Activated CD4-positive, alpha-beta T cell treated with anti-CD3 and anti-CD28 coated beads, Interleukin-2, amount 50 U/mL, for 1 hour (primary cell): ENCODE measurements at places on chromosomes 6 and 20.
A peak's percentile ranks its signal among the peaks of the same experiment; 100 is the strongest.

DNA sequence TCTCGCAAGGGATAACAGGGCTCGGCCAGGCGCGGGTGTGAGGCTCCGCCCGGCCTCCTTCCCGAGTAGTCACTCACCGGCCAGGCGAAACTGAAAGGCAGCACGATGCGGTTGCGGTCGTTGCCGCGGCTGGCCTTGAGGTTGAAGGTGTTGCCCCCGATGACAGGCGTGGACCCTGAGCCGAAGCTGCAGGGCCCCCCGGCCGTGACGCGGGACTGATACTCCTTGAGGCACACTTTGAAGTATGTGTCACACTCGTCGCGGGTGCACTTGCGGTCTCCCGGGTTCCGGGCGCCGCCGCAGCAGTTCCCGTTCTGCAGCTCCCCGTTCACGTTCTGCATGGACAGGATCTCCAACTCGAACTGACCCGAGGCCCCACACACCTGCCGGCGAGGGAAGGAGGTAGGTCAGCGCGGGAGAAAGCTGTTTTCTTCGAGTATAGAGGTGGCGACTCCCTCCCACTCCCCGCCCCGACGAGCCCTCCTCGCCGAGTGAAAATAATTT is 1.1 kb downstream of the JAG1 start:
- peak; percentile 8 for DNase-seq

GRCh38 chr6:10033223-10033829 is 381.5 kb downstream of the TFAP2A start:
- no peak for DNase-seq

- no peak for DNase-seq
These were observed 4.4 kb upstream of the CST3 start for GRCh38 chr20:23641936-23642751.

GRCh38 chr6:42411406-42411805 is 40.3 kb downstream of the TRERF1 start:
- no peak for DNase-seq

GRCh38 chr6:111276335-111276734 is 189.0 kb downstream of the SLC16A10 start:
- no peak for DNase-seq

DNA sequence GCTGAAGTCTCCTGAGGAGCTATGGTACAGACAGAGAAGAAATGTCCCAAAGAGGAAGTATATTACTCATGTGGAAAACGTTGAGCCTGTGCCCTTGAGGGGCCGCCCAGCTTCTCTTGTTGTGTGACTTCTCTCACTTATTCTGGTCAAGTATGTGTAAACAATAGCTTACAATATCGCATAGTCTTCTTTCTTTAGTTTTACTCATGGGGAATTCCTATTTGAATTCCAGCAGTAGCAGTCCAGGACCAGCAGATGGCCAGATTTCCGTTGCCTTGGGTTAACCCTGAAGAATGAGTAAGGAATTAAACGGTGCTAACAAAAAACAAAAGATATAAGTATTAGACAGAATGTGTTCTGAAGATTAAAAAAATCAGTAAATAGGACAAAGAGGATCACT is 522.0 kb upstream of the GJE1 start:
- no peak for DNase-seq

GRCh38 chr6:21001736-21002135 is 467.5 kb downstream of the CDKAL1 start:
- no peak for DNase-seq

DNA sequence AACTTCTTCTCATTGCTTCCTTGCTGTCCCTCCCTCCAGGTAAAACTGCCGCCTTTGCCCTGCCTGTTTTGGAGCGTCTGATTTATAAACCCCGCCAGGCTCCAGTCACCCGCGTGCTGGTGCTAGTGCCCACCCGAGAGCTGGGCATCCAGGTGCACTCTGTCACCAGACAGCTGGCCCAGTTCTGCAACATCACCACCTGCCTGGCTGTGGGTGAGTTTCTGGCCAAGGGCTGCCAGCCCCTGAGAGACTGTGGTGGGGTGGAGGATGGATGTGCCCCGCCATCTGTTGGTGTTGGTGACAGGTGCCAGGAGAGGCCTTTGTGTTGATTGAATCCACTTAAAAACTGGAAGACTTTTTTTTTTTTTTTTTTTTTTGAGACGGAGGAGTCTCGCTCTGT is 9.5 kb downstream of the DDX27 start:
- no peak for DNase-seq

DNA sequence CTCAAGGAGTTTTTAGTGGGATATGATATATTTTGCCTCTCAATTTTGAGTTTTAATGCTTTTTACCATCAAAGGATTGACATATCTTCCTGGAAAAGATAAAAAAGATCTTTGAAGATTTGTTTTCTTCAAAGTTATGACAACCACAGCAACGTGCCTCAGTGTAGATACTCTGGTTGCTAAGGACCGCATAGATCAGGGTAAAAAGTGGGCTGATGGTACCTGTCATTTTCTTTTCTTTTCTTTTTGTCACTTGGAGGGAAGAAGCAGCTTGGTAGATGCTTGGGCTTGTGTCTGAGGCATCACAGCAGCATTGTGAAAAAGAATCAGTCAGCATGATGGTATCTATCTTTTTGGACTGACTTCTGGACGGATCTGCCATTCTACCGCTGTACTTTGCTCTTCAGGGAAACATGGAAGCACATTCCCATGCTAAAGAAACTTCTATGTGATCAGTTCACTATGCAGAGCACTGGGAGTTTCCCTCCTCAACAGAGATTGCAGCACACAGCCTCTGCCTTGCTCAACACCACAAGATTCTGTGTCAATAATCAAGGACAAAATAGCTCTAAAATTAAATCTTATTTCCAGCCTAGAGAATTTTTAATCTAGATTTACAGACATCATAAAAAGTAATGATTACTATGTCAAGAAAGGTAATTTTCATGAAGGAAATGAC is 54.8 kb upstream of the SGK1 start:
- no peak for DNase-seq

DNA sequence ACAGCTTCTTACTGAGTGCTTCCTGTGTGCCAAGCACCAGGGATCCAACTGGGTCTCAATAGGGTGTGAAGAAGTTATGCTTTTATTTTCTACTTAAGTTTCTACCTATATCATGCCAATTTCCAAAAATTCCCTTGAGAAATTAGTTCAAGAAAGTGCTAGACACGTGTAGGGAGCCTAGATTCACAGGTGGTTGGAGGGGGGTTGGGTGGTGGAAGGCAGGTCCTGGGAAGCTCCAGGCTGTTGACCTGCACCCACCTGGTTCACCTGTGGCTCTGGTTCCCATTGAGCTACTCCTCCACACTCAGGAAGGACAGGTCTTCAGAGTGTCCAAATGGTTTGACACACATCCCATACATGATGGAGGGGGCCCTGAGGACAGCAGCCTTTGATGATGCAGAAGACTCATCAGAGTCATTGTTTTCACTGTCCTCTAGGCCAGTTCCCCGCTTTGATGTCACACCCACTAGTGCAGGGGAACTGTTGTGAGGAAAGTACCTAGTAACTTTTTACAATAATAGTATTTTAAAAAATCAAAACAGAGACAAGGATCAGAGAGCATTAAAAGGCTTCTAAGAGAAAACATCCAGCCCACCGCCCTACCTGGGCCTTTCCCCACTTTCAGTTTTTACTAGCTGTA is 39.8 kb upstream of the MYL9 start:
- DNase-seq, result no peak

DNA sequence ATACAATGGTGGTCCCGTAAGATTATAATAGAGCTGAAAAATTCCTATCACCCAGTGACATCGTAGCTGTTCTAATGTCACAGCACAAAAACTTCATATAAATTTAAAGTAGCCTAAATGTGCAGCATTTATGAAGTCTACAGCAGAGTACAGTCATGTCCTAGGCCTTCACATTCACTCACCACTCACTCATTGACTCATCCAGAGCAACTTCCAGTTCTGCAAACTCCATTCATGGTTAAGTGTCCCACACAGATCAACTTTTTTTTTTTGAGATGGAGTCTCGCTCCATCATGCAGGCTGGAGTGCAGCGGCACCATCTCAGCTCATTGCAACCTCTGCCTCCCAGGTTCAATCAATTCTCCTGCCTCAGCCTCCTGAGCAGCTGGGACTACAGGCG is 20.9 kb upstream of the KCNG1 start:
- no peak for DNase-seq

DNA sequence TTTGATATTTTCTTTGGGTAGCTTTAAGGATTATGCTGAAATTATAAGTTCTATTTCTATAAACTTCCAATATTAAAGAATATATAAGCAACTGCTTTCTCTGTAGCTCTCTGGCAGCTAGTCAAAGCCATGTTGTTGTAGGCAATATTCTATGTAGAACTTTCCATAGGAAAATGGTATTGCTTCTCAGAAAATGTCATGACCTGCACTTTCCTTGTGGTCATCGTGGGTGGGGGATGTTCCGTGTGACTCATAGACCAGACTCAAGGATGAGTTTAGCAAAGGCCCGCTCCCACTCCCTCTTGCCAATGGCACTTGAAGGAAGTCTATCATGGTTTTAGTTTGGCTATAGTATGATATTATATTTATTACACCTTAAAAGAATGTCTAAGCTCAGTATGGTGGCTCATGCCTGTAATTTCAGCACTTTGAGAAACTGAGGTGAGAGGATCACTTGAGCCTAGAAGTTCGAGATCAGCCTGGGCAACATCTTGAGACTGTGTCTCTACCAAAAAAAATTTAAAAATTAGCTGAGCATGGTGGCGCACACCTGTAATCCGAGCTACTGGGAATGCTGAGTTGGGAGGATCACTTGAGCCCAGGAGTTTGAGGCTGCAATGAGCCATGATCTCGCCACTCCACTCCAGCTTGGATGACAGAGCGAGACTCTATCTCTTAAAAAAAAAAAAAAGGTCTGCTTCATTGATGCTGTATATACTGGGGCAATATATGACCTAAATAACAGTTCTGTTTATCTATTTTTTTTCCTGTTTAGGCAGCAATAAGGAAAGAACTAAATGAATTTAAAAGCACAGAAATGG is 36.6 kb upstream of the LTV1 start:
- DNase-seq, result peak; percentile 8

DNA sequence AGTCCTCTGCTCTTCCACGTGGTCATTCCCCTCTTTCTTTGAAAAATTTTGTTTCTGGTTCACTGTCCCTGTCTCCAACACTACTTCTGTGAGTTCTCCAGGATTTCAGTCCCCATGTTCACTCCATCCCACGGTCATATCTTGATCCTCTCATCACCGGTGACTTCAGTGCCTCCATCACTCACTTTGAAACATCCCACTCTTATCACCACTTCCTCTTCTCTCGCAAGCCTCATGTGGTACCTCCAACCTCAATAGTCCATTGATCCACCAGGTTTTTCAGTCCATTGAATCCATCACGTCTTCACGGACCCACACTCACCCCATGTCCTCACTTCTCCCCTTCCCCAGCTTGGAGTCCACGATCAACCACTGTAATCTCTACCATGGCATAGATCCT is 64.8 kb downstream of the CARMIL1 start:
- no peak for DNase-seq

- no peak for DNase-seq
These were observed 67.5 kb downstream of the BFSP1 start for GRCh38 chr20:17463711-17464110.

GRCh38 chr6:54234539-54234938 is 73.7 kb upstream of the TINAG start:
- no peak for DNase-seq

DNA sequence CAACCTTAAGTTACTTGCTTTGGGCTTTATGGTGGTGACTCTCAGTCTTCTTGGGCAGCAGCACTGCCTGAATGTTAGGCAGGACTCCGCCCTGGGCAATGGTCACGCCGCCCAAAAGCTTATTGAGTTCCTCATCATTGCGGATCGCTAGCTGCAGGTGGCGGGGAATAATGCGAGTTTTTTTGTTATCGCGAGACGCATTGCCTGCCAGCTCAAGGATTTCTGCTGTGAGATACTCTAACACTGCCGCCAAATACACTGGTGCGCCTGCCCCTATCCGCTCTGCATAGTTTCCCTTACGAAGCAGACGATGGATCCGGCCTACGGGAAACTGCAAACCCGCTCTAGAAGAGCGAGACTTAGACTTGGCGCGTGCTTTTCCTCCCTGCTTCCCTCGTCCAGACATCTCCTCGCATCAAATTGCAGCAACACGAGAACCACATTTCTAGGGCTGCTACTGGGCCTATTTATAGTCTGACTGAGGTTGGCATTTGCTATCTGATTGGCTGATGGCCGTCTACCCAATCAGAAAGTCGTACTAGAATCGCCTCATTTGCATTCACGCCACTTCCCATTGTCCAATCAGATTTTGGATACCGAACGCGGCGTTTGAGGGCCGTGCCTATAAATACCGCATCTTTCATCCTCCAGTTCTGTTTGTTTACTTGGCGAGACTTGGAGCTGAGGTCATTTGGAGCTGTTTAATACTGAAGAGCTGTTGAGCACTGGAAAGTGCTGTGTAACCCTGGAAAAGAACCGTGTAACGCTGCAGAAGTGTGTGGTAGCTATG is 28.2 kb upstream of the SLC17A4 start:
- no peak for DNase-seq

- no peak for DNase-seq
These were observed 50.4 kb downstream of the ZMYND8 start for GRCh38 chr20:47306095-47306494.

GRCh38 chr6:166618866-166619761 is 7.9 kb downstream of the RPS6KA2 start:
- no peak for DNase-seq

GRCh38 chr6:62775427-62776022 is 435.7 kb upstream of the FKBP1C start:
- no peak for DNase-seq

DNA sequence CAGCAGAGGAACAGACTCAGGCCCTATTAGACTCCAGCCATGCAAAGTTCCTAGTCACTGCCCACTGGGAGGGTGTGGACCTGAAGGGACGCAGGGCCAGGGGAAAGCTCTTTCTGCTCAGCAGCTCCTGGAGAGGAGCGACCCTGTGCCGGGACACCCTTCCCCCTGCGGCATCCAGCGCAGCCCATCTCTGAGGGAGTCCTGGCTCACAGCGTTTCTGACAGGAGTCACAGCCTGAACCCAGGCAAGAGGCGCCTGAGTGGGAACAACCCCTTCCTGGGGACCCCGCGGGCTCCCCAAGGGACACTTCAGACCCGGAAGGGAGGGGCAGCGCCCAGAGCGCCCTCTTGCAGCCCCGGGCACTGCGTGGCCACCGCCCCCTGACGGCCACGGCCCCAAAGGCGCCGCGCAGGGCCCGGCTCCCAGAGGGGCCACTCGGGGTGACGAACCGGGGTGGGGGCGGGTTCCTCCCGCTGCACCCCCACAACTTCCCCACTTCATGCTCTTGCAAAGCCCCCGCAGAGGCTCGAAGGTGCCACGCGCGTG is 862 bp downstream of the UCKL1 start:
- peak; percentile 29 for DNase-seq
